CMK (cell line): ENCODE measurements at places on chromosomes 4 and X.

GRCh38 chr4:99059550-99059949 is 29.0 kb downstream of the ADH5 start:
- DNase-seq = no peak

DNA sequence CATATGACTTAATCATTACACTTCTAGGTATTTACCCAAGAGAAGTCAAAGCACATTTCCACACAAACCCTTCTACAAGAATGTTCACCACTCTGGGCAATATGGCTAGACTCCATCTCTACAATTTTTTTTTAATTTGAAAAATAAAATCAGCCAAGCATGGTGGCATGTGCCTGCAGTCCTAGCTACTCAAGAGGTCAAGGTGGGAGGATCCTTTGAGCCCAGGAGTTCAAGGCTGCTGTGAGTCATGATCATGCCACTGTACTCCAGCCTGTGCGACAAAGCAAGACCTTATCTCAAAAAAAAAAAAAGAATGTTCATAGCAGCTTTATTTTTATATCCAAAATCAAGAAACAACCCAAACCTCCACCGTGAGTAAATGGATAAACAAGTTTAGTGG is 70.3 kb upstream of the MBNL3 start:
- no peak for DNase-seq

- DNase-seq = no peak
Observed at GRCh38 chr4:38132107-38132673, 172.0 kb downstream of the PTTG2 start.

GRCh38 chr4:146508229-146508939 is 13.4 kb downstream of the SLC10A7 start:
- no peak for DNase-seq

GRCh38 chr4:32775049-32775448 is 2054.9 kb downstream of the PCDH7 start:
- no peak for DNase-seq

- no peak for DNase-seq
Observed at GRCh38 chrX:79477691-79478090, 110.6 kb upstream of the ITM2A start.

DNA sequence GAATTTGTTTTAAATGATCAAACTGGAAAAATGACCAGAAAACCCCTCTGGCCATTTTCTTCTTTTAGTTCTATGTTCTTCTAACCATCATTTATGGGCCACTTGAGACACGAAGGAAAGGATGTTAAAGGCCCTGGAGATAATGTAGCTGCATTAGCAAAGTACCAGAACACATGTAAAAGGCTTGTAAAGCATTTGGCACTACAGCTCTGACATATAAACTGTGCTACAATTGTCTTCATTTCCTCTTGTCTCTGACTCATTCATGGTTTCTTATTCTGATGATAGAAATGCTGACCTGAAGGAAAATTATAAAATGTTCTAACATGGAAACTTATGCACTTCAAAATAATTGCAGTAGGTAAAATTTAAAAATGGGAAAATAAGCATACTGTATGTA is 388.7 kb downstream of the FAT4 start:
- DNase-seq = no peak

DNA sequence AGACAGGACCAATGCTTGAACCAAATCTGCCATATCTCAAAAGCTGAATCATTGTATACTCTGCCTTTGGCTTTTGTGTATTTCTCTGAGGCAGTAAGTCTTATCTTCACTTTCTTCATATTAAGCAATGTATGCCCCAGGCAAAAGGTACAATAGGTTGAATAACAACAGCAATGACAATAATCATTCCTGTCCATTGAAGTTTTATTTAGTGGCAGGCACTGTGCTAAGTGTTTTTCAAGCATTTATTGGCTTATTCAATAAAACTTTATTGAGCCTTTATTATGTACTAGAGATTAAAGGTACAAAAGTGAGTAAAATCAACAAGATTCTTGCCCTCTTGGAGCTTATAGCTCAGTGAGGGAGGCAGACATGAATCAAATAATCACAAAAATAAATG is 8.2 kb upstream of the CASK start:
- no peak for DNase-seq

DNA sequence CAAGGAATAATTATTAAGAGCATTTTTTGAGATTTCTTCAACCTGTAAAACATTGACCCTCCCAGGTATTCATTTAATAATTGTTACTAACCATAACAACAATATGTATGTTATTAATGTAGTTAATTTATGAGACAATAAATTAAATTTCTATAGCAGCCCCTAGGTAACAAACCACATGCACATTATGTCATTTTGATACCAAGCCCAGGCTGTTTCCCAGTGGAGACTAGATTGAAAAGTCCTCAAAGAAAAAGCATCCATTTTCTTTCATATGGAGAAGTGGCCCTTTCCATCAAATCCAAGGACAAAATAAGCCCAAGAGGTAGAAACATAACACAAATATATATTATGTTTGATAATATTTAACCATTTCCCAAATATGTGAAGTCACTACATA is 104.3 kb upstream of the GK2 start:
- DNase-seq = no peak

DNA sequence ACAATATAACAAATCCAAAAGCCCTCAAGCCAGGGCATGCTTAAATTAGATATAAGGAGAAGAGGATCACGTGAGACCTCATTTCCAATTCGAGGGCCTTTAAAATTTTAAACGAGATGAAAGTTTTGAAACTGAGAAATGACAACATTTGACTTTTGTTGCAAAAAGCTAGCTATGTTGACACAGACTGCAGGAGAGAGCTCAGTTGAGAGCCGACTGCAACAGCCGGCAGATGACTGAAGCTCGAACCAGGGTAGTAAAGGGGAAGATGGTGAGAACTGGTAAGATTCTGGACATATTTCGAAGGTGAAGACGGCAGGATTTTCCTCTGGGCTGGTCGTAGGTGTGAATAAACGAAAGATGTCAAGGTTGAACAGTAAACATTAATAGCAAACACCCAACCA is 773 bp downstream of the PRMT9 start:
- DNase-seq = no peak

DNA sequence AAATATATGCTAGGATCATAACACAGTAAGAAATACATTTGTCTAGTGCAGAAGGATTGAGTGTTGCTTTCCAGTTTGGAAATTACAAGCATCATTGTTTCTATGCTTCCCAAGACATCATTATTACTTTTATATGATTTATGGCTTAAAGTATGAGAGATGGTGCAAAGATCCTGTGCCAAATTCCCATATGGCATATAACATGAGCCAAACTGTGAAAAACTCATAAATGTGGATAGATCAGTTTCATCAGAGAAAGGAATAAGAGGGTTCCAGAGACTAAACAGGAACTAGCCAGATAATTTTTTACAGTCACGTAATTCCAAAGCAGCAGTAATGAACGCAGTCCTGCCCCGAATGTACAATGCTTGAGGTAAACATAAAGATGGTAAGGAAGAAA is 126.3 kb downstream of the PRDM5 start:
- DNase-seq = no peak

DNA sequence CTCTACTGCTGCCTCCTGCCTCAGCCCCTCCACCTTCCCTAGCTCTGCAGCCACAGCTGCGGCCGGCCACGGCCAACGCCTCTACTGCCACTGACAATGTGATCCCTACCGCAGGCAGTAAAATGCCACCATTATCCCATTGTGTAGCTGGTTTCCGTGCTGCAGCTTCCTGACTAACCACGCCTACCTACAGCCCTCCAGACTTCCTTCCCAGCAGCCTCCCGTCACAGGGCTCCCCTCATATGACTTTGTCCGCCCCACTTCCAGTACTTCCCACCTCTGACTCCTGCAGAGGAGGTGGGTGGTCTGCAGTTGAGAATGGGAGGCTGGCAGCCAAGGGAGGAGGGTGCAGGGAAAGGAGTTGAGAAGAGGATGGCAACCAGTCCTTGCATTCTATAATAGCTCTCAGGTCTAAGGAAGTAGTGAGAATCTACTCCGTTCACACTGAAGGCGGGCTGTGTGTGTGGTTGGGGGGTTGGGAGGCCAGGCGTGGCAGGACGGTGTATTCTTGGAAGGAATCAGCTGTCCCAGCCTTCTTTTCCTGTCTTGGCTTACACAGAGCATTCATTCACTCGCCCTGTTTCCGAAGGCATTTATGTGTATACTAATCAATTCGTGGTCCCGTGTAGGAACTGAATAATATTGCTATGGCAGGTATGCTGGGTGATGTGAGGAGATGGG is 33.1 kb upstream of the USP51 start:
- DNase-seq = no peak

DNA sequence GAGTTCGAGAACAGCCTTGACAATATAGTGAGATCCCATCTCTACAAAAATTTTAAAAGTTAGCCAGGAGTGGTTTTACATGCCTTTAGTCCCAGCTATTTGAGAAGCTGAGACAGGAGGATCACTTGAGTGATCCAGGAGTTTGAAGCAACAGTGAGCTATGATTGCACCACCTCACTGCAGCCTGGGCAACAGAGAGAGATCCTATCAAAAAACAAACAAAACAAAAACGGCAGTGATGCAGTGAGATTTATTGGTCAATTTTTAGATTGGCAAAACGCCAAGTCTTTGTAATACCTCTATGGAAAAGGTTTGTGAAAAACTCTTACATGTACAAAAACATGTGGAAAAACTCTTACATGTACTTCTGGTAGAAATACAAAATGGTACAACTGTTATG is 91.3 kb downstream of the PTPN13 start:
- DNase-seq = no peak

GRCh38 chrX:155544881-155545280 is 67.9 kb downstream of the TMLHE start:
- no peak for DNase-seq

- DNase-seq = no peak
Observed at GRCh38 chrX:17488036-17488435, 113.0 kb downstream of the NHS start.

DNA sequence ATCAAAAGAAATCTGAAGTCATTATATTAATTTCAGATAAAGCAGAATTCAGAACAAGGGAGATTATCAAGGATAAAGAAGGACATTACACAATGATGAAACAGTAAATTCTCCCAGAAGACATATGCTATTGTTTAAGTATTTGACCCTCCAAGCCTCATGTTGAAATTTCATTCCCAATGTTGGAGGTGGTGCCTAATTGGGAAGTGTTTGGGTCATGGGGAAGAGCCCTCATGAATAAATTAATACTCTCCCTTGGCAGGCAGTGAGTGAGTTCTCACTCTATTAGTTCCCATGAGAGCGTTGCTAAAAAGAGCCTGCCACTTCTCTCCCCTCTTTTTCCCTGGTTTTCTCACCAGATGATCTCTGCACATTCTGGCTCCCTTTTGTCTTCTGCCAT is 249.9 kb upstream of the GRIA3 start:
- DNase-seq = no peak

DNA sequence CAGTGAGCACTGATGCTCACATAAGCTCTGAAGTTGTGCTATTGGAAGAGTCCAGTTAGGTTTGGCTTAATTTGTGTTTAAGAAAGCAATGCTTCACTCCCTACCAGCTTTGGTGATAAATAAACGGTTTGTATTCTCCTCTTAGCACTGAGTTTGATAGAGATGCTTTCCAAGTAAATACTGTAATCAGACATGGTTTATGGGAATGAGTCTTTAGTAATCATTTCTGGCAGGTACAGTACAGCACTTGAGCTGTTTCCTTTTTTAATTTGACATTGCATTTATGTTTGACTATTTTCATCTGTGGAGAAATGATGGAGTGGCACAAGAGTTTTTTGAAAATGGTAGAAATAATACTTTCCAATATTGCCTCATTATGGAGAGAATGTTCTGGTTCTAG is 455.3 kb downstream of the ACTRT1 start:
- DNase-seq = no peak

GRCh38 chr4:124067046-124067445 is 645.5 kb downstream of the ANKRD50 start:
- no peak for DNase-seq

GRCh38 chr4:38531141-38531727 is 132.8 kb upstream of the KLF3 start:
- no peak for DNase-seq

DNA sequence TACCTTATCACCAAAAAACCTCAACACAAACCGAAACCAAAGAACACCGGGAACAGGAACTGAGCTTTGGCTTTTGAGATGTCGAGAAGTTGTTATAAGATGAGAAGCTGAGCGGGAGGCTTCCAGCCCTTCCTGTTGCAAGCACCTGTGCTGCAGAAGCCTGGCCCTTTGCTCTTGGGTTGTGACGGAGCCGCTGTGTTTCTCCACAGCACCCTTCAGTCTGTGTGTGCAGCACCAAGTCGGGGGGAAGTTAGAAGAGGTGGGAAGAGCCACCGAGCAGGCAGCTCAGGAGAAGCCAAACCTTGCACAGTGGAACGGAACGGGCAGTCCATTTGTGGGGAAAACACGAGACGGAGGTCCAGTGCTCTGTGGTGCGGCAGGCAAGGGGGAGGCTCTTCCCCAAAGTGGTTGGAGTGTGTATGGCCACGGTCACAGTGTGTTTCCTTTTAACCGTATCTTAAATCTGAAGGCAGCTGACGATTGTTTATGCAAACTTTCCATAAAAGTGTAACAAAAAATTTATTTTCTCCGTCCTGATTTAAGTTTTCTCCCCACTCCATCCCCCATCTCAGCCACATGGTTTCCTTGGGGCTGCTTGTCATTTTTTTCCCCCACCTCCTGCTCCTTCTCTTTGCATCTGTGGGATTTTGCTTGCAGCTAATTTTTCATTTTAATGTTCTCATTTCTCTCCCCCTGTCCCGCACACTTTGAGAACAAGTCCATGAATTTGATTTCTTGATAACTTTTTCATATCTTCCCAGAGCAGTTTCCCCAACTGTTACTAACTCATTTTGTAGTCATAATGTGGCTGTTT is 123.7 kb downstream of the STOX2 start:
- DNase-seq = no peak

DNA sequence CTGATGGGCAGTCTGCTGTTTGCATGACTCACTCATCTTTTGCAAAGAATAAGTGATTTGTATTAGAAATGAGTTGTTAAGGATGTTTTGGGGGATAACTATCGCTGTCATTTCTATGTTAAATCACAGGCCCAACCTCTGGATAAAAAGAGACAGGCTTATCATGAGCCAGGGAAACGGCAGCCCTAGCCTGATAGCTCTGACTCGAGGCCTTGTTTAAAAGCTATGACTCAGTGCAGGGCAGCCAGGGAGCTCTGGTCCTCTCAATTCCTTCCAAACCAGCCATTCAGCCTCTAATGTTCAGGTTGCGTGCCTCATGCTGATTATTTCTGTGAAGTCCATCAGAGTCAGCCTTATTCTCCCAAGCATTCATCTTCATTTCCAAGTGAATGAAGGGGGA is 305.9 kb upstream of the HAND2 start:
- DNase-seq = no peak

DNA sequence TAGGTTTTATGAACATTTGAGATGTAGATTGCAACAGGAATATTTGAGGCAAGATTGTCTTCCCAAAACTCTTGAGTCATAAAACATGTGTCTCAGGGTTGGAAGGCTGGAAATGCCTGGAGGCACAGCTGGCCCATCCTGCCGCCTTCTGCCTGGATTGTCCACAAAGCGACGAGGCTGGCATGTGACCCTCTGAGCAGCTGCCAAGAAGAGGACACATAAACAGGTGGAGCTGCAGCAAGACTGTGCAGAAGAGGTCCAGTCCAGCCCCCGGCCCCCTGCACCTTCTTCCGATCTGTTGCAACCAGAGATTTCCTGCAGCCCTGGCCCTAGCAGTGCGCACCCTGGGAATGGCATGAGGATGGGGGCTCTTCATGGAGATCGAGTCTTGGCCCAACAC is 101.9 kb upstream of the BCOR start:
- DNase-seq = no peak
